ENCODE measurements at places on chromosomes 13 and 19.

GRCh38 chr13:73079359-73079758 is 20.6 kb downstream of the KLF5 start:
- no peak for DNase-seq

DNA sequence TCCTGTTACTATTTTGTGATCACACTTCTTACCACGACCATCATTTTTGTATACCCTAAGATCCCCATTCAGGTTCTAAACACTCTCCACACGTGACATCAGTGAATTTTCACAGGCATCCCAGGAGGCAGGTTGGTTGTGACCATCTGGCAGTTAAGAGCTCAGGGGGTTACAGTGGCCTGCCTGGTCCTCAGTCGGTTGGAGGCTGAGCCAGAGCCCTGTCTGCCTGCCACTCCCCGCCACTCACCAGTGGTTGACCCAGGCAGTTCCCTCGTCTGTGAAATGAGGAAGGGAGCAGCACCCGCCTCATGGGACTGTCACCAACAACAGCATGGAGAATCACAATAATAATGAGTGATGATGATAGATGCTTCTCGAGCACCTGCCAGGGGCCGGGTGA is 36.4 kb upstream of the EHD2 start:
- no peak for DNase-seq

DNA sequence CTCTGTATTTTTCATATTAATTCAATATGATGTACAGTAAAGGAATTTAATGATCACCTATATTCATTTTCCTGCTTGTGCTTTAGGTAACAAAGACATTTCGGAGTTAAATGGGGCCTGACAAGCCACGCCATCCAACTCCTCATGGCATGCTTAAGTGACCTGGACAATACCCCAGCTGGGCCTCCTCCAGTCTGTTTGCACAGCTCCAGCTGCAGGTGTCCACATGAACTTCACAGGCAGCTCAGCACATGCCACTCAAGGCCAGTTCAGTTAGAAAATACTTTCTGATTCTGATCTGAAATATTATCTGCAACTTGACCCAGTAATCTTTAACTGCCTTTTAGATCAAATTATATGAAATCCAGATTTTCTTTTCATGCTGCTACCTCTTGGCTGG is 89.6 kb upstream of the SLC15A1 start:
- DNase-seq: no peak

DNA sequence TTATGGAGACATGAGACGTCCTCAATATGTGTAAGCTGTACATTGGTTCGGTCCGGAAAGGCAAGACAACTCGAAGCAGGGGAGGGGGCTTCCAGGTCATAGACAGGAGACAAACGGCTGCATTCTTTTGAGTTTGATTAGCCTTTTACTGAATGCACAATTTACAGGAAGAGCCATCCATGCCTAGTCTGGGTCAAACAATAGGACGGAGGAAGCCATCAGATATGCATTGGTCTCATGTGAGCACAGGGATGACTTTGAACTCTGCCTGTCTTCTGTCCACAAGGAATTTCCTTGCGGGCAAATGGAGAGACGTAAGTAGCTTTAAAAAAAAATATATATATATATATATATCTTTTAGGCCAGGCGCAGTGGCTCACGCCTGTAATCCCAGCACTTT is 1.9 kb upstream of the CCNP start:
- no peak for DNase-seq

DNA sequence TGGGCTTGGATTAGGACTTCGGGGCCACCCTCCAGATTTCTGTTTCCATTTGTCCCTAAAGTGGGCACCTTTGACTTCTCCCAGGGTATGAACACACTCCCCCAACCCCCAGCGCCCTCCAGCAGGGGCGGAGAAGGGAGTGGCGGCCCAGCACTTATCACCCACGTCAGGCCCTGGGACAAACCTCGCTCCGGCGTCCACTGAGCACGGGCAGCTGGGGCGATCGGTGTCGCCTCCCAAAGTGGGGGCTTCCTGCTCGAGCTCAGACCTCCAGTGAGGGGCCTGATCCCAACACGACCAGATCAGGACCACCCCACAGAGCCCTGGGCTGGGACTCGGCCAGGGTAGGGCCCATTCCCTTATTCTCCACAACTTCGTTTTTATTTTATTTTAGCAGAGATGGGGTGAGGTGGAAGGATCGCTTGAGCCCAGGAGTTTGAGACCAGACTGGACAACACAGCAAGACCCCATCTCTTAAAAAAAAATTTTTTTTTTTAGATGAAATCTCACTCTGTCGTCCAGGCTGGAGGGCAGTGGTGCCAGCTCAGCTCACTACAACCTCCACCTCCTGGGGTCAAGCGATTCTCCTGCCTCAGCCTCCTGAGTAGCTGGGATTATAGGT is 3.7 kb upstream of the TCF3 start:
- no peak for DNase-seq

DNA sequence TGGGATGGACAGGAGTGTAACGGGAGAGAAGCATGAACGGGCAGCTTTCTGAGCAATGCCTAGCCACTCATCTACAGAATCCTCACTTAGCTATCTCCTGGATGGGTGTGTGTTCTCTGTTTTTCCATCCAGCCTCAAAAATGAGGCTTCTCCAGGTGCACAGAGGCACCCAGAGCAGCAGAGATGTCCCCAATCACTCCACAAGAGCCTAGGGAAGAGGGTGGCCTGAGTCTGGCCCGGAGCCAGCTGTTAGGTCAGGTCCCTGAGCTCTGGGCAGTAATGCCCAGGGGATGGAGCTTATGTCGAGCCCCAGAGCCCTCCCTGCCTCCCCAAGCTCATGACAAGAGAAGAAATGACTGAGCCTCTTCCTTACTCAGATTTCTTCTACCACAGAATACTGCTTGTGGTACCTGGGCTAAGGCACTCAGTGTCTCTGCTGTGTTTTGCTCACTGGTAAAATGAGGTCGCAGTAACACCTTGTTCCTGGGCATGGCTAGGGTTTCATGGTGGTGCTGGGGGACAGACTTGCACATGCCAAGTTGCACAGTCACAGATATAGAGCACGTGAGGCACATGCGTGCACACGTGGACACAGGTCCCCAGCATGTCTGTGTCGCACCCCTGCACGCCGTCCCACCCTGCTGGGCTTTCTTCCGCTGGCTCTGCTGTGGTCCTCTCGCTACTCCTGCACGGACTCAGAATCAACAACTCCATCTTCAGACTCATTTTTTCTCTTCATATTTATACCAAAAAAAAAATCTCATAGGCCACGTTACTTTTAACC is 86.6 kb upstream of the SOX1 start:
- DNase-seq: no peak

- no peak for DNase-seq
Measured at GRCh38 chr13:44340508-44340907, 33.1 kb upstream of the SERP2 start.

GRCh38 chr13:46622630-46623256 is 69.8 kb downstream of the LRCH1 start:
- DNase-seq: no peak

DNA sequence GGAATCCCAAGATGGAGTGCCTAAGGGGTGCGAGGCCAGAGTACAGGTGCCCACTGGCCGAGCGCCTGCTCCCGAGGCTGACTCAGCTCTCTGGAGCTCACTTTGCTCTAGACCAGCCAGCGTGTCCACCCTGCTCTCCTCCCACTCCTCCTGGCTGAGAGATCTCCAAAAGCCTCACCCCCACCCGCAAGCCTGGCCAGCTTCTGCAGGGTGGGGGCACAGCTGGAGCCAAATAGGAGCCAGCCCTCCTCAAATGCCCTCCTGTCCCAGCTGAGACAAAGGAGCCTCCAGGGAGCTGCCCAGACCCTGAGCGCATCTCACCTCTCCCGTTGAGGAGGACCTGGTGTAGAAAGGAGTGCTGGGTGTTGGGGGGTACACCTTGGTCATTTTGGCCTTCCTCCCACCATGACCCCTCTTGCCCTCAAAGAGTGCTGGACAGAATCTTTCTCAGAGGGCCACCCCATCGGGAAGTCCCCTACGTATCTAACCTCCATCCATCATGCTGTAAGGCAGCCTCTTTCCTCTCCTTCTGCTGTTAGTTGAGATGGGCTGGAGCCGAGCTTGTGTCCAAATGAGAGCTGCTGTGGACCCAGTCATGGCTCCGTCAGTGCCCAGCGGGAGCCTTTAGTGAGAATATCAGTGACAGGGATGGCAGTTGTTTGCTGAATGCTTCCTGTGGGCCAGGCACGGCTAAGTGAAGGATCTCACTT is 123.9 kb upstream of the VSTM2B start:
- no peak for DNase-seq

DNA sequence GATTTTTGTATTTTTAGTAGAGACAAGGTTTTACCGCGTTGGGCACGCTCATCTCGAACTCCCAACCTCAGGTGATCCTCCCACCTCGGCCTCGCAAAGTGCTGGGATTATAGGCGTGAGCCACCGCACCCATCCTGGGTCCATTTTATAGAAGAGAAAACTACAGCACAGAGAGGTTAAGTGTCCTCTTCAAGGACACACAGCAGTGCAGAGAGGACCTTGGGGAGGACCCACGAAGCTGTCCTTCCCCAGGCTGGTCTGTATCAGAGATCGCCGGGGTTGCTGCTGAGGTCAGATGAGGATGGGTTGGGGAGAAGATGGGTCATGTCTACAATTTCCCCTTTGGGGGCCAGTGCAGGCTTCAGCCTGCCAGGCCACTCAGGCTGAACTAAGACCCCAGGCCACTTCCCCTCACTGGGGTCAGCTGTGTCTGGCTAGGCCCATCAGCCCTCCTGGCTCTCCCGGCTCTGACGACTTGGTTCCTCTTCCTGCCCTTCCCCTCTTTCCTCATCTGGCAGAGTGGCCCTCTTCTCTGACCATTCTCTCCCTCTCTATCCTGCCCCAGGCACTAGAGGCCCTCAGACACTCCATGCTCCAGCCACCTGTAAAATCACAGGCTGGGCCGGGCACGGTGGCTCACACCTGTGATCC is 9.6 kb downstream of the MYO1F start:
- no peak for DNase-seq

- no peak for DNase-seq
Measured at GRCh38 chr19:6587093-6587820, 3.7 kb downstream of the CD70 start.

DNA sequence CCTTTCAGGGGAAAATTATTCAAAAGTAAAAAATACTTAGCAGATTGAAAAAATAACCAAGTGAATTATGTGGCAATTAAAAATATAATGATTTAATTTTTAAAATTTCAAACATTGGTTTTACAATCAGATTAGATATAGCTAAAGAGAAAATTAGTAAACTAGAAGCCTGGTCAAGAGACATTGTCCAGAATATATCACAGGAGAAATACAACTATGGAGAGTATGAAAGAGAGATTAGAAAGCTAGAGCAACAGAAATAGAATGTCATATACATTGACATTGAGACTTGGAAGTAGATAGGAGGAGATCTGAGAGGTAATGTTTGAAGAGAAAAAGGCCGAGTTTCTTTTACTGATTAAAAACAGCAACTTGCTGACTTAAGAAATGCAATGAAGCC is 476.4 kb upstream of the SLC10A2 start:
- DNase-seq: no peak

GRCh38 chr13:53343361-53343744 is 314.7 kb downstream of the OLFM4 start:
- DNase-seq: no peak
